ENCODE measurements at places on chromosomes 5 and 9.

- DNase-seq, result no peak
Observed at GRCh38 chr9:794386-794785, 47.1 kb upstream of the DMRT1 start.

DNA sequence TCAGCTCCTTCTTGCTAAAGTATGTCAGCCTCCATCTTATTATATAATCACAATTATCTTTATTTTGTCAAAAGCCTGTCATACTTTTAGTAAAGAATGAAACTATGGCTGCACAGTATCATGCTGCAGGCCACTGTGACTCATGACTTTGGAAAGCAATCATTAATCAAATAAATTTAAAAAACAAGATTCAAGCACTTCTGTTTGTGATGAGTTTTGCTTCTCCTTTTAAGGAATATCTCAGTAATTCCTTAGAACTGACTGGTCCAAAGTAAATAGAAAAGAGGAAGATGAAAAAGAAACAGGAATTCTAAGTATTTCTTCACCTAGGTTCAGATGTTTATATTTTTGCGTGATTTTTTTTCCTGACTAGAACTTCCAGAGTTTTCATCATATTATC, 83.1 kb downstream of the EDIL3 start:
- DNase-seq, result no peak

DNA sequence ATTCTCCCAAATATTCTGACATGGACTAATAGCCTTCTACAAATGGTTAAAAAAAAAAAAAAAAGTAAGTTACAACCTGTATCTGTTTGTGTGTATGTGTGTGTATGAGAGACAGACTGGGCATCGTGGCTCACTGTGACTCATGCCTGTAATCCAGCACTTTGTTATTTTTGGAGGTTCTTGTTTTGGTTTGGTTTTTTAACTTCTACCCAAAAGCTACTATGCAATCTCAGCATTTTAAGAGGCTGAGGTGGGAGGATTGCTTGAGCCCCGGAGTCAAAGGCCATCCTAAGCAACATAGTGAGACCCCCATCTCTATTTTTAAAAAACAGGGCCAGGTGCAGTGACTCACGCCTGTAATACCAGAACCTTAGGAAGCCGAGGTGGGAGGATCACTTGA, 17.6 kb upstream of the HAVCR1 start:
- no peak for DNase-seq

GRCh38 chr5:134965271-134965825, 2.4 kb upstream of the CATSPER3 start:
- DNase-seq, result no peak

- no peak for DNase-seq
Observed at GRCh38 chr9:114021578-114021977, 56.5 kb downstream of the AMBP start.

DNA sequence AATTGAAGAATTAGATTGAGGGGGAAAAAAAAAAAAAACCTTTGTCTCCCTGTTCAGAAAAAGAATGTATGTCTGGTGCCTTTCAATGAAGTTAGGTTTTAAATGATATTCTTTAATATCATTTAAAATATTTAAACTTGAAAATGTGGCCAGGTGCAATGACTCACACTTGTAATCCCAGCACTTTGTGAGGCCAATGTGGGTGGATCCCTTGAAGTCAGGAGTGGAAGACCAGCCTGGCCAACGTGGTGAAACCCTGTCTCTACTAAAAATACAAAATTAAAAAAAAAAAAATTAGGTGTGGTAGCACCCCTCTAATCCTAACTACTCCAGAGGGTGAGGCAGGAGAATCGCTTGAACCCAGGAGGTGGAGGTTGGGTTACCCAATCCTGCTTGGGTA, 111.1 kb upstream of the RASA1 start:
- no peak for DNase-seq

- DNase-seq, result no peak
Observed at GRCh38 chr5:109701252-109701651, 11.5 kb downstream of the MAN2A1 start.

GRCh38 chr9:5920860-5921328, 30.2 kb downstream of the MLANA start:
- DNase-seq, result no peak

GRCh38 chr5:3526551-3527185, 69.0 kb upstream of the IRX1 start:
- DNase-seq, result no peak

- DNase-seq, result no peak
Observed at GRCh38 chr5:179862891-179863290, 4.3 kb upstream of the MRNIP start.

- DNase-seq, result no peak
Observed at GRCh38 chr9:72509053-72509452, 12.4 kb upstream of the TMC1 start.

DNA sequence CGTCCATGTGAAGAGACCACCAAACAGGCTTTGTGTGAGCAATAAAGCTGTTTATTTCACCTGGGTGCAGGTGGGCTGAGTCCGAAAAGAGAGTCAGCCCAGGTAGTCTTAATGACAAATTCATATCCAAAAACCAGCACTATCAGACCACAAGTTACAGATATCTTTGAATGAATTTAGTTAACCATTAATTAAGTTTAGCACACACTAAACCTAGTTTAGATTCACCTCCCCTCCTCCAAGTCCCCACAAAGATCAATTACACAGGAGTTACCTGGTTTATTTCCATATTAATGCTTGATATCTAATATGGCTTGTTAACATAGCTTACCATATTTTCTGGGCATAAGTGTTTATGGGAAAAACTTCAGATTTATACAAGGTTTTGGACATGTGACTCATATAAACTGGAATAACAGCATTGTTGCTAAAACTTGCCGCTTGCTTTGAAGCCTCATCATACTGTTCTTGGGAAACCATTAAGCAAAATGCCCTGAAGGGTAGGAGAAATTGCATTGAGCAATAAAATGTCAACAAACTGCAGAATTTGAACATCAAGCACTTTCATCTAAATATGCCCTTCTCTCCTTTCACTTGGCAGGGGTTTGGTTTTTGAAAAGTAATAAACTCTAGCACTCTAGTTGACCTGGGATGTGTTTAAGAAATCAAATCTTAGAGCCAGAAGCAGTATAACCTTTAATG, 166.9 kb downstream of the SNCAIP start:
- no peak for DNase-seq

GRCh38 chr5:72451741-72452505, 55.3 kb downstream of the ZNF366 start:
- DNase-seq, result no peak

Data from cerebellum (tissue), 4 donors.